ENCODE measurements at places on chromosomes 7 and 10. TPM values are rescaled to one million over a fixed set of nuclear protein-coding genes. Genes with fewer than 3 reads are reported as not detected.

The PIK3AP1 gene
- total RNA-seq: 0.46 TPM

The CLCN1 gene
- total RNA-seq: not detected

The H2AZ2 gene
- 91.2 TPM for total RNA-seq

The FAM221A gene
- total RNA-seq: 4.0 TPM

The EBLN1 gene
- not detected for total RNA-seq

All from melanocyte of skin (primary cell).